ENCODE measurements at places on chromosomes 4 and X.

DNA sequence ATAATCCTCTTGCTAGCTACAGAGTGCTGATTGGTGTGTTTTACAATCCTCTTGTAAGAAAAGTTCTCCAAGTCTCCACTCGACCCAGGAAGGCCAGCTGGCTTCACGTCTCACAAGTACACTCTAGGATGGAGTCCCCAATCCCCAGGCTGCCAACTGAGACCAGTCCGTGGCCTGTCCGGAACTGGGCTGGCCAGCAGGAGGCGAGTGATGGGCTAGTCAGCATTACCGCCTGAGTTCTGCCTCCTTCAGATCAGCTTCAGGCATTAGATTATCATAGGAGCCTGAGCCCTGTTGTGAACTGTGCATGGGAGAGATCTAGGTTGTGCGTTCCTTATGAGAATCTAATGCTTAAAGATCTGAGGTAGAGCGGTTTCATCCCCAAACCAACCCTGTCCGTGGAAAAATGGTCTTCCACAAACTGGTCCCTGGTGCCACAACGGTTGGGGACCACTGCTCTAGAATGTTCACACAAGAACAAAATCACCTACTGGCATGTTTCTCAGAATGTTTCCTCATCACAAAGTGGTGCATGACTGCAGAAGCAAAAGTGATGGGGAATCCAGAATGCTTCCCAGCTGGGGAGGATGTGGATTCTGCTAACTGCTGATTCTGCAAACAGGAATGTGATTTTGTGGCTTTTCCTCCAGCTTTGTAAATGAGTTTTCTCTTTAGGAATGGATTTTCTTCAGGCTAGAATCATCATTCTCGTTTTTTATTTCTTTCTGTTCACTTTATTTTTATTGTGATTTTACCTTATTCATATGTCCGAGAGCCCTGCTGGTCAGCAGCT lies 40.9 kb downstream of the SEPTIN11 start:
- DNase-seq: no peak

DNA sequence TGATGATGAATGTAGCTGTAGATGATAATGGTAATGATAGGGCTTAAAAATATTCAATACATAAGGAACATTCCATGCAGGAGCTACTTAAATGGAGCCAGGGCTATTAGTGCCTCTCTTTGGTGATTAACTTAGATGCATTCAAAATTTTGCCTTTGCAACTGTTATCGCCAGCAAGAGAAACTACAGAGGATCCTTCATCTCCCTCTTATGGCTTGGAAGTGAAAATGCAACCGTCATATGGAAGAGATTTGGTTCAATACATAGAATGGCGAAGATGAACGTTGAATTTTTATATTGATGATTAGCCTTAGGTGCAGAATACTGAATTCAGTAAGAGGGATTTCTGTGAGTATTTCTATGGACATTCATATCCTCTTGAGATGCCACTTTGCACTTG lies 134.5 kb upstream of the NLGN4X start:
- DNase-seq: no peak

DNA sequence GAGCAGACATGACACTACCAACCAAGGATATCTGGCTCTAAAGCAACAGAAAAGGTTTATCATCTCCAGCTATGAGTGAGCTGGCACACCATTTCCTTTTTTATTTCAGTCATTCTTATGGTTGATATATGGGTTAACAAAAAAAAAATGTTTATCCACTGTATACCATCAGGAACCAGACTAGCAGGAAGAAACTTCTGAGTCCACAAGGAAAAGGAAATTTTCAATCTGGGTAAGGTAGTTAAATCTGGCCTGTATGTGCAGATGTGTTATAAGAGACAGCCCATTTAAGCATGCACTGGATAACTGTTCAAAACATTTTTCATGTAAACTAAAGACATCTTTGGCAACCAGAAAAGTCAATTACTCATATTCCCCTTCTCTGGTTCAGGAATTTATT lies 35.0 kb downstream of the AMMECR1 start:
- DNase-seq: no peak

GRCh38 chrX:2463973-2464676 lies 36.7 kb downstream of the DHRSX start:
- DNase-seq: no peak

GRCh38 chr4:163148466-163149336 lies 18.0 kb downstream of the NAF1 start:
- no peak for DNase-seq

DNA sequence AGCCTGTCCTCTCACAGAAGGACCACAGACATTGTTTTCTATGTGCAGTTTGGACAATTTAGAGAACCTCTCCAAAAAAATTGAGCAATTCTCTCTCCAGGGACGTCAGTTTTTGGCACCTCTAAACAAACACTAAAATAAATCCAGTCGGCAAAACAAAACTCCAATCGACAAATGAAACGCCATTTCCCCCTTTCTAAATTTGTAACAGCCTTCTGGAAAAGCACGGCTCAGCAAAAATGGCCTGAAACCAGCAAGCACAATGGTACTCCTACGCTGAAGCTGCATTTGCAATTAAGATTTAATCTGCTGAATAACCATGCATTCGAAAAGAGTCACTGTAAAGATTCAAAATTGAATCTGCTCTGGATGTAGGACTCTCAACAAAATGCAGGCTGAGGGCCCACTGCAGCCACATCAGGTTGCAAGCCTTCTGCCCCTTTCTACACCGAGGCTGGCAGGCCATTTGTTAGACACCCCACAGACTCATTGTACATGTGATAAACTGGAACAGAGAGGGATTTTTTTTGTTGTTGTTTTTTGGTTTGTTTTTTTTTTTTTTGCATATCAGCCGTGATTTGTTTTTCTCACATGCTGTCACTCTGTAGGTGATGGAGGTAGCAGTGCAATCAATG lies 79.9 kb upstream of the MAP3K15 start:
- no peak for DNase-seq

DNA sequence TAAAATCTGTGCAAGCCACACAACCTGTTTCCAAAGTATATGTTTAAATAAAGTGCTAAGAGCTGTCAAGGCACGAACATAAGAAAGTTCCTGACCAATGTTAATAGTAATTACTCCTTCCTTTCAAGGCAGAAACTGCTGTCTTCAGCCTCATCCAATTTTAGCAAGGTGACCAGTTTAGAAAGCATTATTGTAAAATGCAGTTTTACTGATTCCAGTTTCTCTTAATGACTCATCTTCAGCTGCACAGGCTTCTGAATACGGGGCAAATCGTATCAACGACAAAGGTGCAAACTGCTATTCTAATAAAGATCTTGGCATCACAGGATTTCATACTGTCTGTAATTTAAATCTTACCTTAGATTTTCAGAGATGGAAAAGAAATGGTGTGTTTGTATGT lies 87.5 kb downstream of the PPP3CA start:
- no peak for DNase-seq

DNA sequence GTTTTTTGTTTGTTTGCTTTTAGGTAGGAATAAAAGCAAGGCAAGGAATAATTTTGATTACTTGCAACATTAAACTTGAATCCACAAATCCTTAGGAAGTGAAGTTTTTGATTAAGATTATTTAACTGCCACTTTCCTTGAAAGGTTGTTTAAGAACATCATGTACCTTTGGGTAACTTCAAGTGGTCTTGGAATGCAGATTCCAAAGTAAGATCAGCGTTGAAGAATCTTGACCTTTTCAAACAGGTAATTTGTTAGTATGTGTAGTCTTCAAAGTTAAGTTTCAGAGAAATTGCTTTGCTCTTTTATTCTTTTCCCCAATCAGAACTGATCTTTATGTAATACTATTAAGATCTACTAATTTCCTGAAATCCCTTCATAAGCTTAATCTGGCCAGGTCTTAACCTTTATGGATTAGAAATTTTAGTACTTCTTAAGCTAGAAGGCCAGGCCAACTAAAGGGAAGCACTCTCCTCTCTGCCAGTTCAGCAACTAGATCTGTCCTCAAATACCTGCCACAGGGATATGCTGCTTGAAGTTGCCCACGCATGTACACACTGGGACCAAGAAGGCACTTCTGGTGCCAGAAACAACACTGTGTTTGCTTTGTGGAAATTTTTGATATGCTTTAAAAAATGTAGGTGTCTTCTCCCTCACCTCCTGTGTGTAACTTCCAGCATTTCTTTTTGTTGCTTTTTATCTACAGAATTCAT lies 7.4 kb downstream of the NPNT start:
- no peak for DNase-seq

GRCh38 chr4:113513382-113513781 lies 248.2 kb downstream of the CAMK2D start:
- DNase-seq: no peak

DNA sequence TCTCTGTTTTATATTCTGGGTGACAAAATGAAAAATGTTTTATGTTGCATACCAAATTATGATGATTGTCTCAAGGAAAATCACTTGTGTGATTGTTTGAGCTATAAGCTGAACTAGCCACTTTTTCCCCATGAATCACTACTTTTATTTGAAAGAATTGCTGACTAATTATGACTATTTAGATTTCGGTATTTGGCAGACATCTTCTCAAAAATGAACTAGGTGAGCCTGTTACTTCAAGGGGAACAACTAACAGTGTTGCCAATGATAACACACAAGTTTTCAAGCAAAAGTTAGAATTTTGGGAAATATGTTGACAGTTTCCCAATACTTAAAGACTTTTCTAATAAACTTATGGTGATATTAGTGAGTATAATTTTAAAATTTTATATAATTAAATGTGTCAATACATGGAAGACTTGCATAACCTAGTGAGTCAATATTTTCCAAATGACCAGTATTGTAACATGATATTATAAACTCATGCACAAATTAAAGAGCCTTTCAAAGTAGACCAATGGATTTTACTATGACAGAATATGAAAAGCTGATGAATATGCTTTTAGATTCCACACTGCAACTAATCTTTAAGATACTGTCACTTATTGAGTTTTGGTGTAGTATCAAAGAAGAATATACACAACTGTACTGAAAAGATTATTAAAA lies 187.7 kb upstream of the GATB start:
- DNase-seq: no peak

- DNase-seq: no peak
Measured at GRCh38 chr4:186061921-186062320, 7.0 kb upstream of the TLR3 start.

DNA sequence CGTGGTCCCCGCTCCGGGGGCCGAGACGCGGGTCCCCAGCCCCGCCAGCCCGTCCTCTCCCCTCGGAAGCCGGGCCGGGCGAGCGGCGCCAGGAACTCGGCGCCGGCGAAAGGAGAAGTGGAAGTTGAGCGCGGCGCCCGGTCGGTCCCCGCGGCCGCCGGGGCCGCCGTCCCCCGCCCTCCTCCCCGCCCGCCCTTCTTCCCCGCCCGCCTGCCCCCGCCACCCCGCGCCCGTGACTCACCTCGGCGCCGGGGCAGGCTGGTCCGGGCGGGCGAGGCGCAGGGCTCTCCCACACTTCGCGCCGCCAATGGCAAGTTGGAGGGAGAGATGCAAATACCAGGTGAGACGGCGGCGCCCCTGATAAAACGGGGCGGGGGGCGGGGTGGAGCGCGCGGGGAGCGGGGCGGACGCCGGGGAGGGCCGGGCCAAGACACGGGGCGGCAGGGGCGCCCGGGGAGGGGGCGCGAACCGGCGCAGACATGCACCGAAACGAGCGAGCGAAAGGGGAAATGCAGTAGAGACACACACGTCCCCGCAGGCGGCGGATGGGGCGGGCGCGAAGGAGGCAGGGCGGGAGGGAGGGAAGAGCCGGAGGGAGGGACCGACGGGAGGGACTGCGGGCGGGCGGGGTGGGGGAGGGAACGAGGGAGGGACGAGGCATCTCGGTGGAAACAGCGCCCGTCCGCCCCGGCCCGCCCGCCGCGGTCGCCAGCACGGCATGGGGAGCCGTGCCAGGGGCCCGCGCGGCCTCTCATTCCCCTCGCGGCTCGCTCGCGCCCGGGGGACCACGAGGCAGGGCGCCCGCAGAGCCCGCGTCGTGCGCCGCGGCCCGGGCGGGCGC lies at the start of gene ELF4:
Gene ELF4, minus strand, starts transcription at position 119 of the 841 bp plus-strand sequence. CDS start 29,167 bp downstream, outside the sequence.
- DNase-seq: no peak

DNA sequence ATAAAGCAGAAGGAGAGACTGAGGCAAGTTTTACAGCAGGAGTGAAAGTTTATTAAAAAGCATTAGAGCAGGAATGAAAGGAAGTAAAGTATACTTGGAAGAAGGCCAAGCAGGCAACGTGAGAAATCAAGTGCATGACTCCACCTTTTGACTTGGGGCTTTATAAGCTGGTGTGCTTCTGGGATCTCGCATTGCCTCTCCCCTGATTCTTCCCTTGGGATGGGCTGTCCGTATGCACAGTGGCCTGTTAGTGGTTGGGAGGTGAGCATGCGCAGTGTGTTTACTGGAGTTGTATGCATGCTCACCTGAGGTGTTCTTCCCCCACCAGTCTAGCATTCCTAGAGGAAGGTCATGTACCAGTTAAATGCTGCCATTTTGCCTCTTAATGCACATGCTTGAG lies 29.1 kb upstream of the C1QTNF7 start:
- DNase-seq: no peak

GRCh38 chrX:683576-683975 lies 53.0 kb downstream of the SHOX start:
- no peak for DNase-seq

GRCh38 chrX:78838709-78839108 lies 91.2 kb downstream of the LPAR4 start:
- no peak for DNase-seq

DNA sequence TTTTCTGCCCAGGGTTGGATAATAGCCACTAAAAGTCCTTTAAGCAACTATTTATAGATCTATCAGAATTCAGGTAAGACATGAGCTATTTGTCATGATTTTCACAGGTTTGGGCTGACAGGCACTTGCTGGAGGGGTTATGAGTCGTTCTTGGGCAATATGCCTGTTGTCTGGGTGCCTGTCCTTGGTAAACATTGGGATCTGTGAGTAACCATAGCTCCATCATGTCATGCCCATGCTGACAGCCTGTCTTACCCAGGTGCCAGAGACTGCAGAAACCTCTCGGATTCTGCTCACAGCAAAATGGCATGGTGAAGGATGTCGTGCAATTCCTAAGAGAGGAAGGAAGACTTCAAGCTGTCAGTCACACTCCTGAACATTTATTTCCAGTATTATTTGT lies 116.0 kb upstream of the PUDP start:
- DNase-seq: no peak

- no peak for DNase-seq
Measured at GRCh38 chr4:48033825-48034413, 17.3 kb downstream of the NIPAL1 start.

GRCh38 chrX:2266445-2267349 lies 234.1 kb downstream of the DHRSX start:
- no peak for DNase-seq

GRCh38 chrX:15321447-15321846 lies 6.0 kb upstream of the ASB11 start:
- no peak for DNase-seq

- no peak for DNase-seq
Measured at GRCh38 chr4:163109967-163110366, 56.7 kb downstream of the NAF1 start.

GRCh38 chrX:47620303-47620685 lies 637 bp upstream of the SYN1 start:
- peak; percentile 45 for DNase-seq

GRCh38 chr4:164482758-164483157 lies 271.2 kb upstream of the SMIM31 start:
- DNase-seq: no peak

DNA sequence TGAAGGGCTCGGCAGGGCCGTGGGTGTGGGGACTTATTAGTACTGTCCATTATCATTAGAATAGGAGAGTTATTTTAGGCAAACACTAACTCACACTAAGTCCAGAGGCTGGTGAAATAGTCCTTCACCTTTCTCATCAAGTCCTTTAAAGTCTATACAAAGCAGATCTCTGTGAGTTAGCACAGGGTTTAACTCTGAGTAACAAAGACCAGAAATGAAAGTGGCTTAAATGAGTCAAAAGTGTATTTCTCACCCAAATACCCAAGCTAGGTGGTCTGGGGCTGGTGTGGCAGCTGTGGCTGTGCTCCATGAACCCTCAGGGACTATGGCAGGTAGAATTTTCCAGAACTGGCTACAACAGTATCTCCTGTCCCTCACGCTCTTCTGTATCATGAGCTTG lies 263.2 kb downstream of the BCOR start:
- no peak for DNase-seq
